ENCODE measurements at places on chromosomes 2 and 18.

DNA sequence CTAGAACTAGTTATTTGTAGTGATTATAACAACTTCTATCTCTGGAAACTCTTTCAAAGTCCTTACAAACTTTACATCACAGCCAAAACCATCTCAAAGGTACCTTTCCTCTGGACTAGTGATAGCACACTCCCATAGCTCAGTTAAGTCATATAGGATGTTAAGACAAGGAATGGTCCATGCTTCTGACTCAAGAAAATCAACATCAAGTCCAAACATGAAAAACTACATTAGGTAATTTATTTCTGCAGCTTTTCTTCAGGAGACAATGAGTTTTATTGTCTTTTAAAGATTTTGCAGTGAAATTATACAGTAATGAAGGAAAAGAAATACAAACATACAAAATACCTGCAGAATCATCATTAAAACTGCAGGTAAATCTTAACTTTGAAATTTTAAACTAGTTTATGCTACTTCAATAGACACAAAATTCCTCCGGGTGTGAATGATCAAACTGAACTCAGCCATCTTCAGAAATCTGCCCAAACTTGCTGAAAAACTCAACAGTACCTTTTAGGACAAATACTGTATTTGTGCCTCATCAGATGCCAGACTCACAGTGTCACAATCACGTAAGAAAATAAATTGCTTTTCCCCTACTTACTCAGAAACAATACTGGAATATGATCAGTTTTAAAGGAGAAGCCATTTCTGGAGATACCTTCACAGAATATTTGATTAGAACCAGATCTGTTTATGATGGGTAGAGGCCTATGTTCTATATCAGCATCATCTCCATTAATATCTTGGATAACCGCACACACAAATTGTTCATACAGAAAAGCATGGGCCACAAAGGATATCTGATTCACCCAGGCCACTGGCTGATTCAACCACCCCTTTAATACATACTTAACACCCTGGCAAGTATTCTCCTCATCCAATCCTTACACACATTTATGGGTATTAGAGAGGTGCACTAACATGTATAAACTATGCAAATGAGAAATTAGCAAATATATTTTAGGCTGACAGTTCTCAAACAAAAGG lies 2.6 kb downstream of the TMEM131 start:
- no peak for DNase-seq

DNA sequence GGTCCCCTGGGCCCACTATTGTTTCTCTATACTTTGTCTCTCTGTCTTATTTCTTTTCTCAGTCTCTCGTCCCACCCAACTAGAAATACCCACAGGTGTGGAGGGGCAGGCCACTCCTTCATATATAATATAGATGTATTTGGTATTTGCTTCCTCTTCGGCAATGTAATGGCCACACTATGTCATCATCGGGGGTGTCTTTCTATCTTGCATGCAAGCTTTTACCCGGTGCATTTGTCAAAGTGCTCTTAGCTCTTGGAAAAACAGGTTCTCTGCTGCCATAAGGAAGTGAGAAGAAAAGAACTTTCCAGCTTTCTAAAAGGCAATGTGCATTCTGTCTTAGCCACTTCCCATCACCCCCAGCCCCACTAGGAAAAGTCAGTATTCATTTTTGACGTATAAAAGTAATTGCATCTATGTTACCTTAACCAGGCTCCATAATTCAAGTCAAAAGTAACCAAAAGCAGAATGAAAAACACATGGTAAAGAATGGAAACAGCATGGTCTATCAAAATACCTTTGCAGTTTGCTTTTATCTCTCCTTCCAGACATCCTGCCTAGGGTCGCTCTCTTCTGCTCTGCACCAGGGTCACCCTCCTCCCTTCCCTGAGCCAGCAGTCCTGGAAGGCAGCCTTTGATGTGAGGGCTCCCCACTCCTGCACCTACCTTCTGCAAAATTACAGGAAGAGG lies 27.2 kb upstream of the FHL2 start:
- DNase-seq, result no peak

DNA sequence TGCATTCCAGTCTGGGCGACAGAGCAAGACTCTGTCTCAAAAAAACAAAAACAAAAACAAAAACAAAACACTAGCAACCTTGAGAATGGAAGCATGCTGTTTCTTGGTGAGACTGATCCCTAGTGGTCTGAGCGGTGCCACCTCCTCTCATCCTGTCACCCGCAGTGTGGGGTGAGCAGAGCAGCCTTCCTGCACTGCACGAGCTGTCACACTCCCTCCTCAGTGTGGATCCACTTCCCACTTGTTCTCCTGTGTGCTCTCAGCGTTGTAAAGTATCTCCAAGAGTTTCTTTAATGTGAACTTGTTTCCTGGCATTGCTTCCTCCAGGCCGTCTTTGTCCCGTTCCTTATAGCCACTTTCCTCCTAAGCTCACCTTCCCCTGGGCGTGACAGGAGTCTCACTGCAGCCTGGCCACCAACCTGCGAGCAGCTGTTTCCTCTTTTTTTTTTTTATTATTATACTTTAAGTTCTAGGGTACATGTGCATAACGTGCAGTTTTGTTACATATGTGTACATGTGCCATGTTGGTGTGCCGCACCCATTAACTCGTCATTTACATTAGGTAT lies 220.5 kb downstream of the FAM210A start:
- DNase-seq, result no peak

DNA sequence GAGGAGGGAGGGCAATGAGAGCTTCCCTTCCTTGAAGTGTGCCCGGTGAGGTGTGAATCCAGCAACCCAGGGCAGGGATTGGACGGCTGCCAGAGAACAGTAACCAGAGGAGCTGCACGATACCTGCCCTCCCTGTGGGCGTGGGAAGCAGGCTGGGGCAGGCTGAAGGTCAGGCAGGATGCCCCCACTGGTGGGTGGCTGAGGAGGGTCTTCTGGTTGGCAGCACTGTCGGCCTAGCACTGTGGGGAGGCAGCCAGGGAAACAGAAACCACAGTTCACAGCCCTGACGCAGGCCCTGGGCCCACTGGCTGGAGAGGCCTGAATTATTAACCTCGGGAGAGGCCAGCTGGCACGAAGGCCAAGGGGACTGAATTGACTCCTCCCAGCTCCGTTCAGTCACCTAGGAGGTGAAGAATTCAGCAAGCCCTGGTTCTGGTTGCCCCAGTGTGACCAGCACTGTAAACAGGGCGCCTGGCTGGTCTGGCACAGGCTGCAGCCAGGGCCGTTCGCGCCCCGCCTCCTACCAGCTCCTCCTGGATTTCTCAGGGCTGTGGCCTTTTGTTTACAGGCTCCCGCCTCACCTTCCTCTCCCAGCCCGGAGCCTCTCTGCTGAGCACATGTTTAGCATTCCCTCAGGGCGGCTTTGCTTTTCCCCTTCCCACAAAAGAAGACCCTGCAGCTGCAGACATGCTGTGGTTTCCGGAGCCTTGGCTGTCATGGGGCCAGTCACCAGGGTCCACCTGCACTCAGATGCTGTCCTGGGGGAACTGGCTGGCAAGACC lies 97.8 kb downstream of the B3GNT2 start:
- DNase-seq, result no peak

DNA sequence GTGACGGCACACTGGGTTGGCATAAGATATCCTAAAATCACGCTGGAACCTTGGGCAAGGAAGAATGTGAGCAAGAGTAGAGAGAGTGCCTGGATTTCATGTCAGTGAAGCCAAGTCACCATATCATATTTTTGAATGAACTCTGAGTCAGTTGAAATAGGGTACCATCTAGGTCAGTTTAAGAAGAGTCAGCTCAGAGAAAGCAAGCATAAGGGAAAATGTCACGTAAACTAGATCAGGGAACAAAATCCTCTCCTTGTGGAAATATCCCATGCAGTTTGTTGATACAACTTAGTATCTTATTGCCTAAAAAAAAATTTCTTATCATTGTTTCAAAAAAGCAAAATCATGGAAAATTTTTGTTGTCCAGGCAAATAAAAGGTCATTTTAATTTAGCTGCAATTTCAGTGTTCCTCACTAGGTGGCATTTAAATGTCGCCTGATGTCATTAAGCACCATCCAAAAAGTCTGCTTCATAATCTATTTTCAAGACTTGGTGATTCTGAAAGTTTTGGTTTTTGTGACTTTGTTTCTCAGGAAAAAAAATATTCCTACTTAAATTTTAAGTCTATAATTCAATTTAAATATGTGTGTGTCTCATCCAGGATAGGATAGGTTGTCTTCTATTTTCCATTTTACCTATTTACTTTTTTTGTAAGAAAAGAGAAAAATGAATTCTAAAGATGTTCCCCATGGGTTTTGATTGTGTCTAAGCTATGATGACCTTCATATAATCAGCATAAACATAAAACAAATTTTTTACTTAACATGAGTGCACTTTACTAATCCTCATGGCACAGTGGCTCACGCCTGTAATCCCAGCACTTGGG lies 19.6 kb downstream of the RSAD2 start:
- DNase-seq, result no peak

DNA sequence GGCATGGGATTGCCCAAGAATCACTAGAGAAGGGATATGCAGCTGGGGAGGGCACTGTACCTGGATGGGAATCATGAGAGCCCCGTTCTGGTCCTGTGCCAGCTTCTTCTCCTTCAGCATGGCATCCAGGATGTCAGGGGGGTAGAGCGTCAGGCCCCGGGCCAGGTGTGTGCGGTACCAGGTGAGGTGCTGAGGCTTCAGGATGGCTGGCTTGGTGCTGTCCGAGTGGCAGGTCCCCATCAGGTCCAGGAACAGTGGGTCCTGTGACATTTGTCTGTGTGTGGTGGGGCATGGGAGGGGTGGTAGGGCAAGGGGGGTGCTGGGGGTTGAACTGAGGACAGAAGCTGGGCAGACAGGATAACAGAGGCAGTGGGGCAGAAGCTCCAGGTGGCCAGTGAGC lies 13.2 kb downstream of the CFAP65 start:
- no peak for DNase-seq

All from NK-92 treated with Interleukin-12 subunit alpha and Interleukin-12 subunit beta, amount 100 ng/mL, for 24 hours (cell line).